Heart right ventricle (tissue), 16 donors: ENCODE measurements at places on chromosomes 1 and 21.

GRCh38 chr21:46664316-46664995, 29.0 kb downstream of the PRMT2 start:
- no peak overlapping the region for H3K27ac ChIP-seq
- no peak overlapping the region for H3K4me3 ChIP-seq
- peaks cover 35% of the 10 kb centered on the region for H3K36me3 ChIP-seq
- DNase-seq, result no peak
- peaks cover 13% of the 10 kb centered on the region for H3K27me3 ChIP-seq

DNA sequence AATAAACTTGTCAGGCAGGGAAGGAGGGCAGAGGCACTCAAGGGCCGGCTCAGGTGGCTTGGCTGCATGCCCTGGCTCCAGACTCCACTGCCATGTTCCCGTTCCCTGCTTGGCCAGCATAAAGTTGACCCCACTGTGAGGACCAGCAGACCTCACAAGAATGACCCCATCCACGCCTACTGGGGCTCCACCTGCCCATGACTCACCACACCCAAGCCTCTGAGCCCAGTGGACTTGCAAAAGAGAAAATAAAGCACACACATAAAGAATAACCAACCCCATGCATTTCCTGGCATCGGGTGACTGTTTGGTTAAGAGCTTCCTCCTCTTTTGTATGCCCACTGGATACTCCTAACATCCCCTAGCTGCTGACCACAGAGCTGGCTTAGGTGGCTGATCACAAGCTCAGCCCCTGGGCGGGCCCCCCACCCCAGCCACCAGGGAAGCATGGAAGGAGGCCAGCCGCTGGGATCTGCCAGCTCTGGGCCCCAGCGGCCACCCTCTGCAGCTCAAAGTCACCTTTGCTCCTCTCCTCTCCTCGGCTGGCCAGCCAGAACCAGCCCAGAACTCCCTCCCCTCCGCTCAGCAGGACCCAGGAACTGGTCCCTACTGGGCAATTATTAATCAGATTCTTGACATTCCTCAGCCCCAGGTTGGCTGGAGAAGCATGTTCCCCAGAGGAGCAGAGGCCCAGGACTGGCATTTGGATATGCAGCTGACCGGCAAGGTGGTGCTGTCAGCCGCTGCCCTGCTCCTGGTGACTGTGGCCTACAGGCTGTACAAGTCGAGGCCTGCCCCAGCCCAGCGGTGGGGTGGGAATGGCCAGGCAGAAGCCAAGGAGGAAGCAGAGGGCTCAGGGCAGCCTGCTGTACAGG, at the start of gene KLHDC7A:
KLHDC7A (plus strand) TSS at position 616 of the 875 bp plus-strand sequence; CDS start at position 668, 52 bp downstream.
- no peaks in the 10 kb centered on the region for H3K36me3 ChIP-seq
- no peak within 1 kb of the TSS for H3K4me3 ChIP-seq
- no peaks in the 10 kb centered on the region for H3K4me1 ChIP-seq

DNA sequence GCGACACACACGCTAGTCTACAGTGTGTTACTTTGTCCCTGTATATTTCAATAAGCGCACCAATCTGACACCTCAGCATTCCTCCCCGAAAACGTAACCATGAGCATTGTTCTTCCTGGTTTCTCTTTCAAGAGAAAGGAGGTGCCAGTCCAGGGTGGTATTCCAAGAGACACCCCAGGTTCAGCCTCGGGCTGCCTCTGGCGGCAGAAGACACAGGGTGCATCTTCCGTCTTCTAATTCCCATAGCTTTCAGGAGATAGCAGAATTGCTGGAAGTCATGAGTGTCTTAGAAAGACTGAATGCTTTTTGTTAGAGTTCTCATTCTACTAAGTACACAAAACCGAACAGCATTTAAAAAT, 15.9 kb upstream of the RGS8 start:
- no peaks in the 10 kb centered on the region for H3K36me3 ChIP-seq
- H3K27me3 ChIP-seq, result no peaks in the 10 kb centered on the region
- no peak overlapping the region for H3K4me3 ChIP-seq
- DNase-seq, result no peak
- H3K4me1 ChIP-seq, result peaks cover 14% of the 10 kb centered on the region

GRCh38 chr1:115624859-115625258, 16.9 kb upstream of the VANGL1 start:
- no peak overlapping the region for H3K4me3 ChIP-seq
- no peaks in the 10 kb centered on the region for H3K27me3 ChIP-seq
- DNase-seq, result no peak
- H3K4me1 ChIP-seq, result no peaks in the 10 kb centered on the region
- H3K36me3 ChIP-seq, result no peaks in the 10 kb centered on the region
- no peak overlapping the region for H3K27ac ChIP-seq

GRCh38 chr1:112761714-112762480, 46.8 kb upstream of the PPM1J start:
- H3K4me3 ChIP-seq, result no peak overlapping the region
- H3K4me1 ChIP-seq, result peaks cover 7% of the 10 kb centered on the region
- DNase-seq, result no peak
- H3K36me3 ChIP-seq, result no peaks in the 10 kb centered on the region
- H3K27me3 ChIP-seq, result peaks cover 10% of the 10 kb centered on the region

GRCh38 chr1:25999041-25999800, 1.4 kb upstream of the PAFAH2 start:
- peaks cover 20% of the 10 kb centered on the region for H3K4me1 ChIP-seq
- H3K27ac ChIP-seq, result no peak overlapping the region

DNA sequence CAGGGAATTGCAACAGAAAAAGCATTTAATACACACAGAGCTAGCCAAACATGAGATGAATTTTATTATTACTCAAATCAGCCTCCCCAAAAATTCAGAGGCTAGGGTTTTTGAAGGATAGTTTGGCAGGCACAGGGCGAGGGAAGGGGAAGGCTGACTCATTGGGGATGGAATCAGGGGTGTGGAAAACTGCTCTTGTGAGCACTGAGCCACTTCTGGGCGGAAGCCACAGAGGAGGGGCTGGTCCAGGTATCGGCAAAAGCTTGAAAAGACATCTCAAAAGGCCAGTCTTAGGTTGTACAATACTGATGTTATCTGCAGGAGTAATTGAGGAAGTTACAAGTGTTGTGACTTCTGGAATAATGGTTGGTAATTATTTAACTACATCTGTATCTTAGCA, 109.4 kb downstream of the TLR5 start:
- DNase-seq, result no peak
- H3K27ac ChIP-seq, result peak overlapping the region; percentile 59
- no peaks in the 10 kb centered on the region for H3K27me3 ChIP-seq
- H3K4me1 ChIP-seq, result no peaks in the 10 kb centered on the region
- H3K36me3 ChIP-seq, result no peaks in the 10 kb centered on the region

- no peaks in the 10 kb centered on the region for H3K27me3 ChIP-seq
- H3K4me3 ChIP-seq, result no peak overlapping the region
- no peaks in the 10 kb centered on the region for H3K36me3 ChIP-seq
These were observed 323.3 kb upstream of the LYPLAL1 start for GRCh38 chr1:218850367-218850766.

DNA sequence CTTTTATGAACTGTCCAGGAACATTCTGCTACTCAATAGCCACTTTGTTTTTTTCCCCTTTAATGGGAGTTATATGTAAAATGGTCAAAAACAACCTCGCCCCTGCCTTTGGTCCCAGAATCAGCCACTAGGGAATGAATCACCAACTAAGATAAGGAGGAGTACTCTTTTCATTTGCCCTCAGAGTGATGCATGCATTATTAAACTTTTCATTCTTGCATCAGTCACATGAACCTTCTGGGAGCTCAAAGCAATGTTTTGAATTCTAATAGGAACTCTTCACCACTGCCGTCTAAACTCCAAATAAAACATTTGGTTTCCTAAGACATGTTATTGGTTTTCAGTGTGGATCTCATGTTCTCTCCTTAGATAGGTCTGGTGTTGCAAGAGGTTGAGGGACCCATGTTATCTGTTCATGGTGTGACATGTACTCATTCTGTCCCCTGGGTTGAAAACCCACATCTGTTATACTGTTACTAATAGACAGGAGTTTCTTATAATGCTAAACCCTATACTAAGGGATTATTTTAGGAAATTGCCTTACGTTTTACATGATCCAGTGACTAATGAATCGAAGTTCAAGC, 17.8 kb upstream of the HSD17B7 start:
- no peak overlapping the region for H3K4me3 ChIP-seq
- H3K27me3 ChIP-seq, result no peaks in the 10 kb centered on the region
- no peak for DNase-seq
- H3K4me1 ChIP-seq, result no peaks in the 10 kb centered on the region

GRCh38 chr1:116368241-116368640, 4.8 kb upstream of the ATP1A1 start:
- no peaks in the 10 kb centered on the region for H3K36me3 ChIP-seq
- H3K27me3 ChIP-seq, result no peaks in the 10 kb centered on the region
- H3K27ac ChIP-seq, result no peak overlapping the region
- H3K4me1 ChIP-seq, result peaks cover 9% of the 10 kb centered on the region

DNA sequence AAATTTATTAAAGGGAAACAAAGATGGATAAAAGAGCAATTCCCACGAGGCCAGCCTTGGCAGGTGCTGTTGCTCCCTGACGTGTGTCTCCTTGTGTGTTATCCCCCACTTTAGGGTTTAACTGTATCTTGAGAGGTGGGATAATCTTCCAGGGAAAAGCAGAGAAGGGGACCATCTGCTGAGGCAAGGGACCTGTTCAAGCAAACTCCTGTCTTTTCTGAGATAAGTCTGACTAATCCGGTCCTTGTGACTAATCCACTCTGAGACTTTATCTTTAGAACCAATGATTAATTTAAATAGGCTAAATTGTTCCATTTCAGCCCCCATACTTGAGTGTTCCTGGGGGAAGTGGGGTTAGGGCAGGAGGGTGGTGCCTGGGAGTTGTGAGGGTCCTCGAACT, 163.6 kb downstream of the CAMTA1 start:
- no peaks in the 10 kb centered on the region for H3K4me1 ChIP-seq
- no peak overlapping the region for H3K4me3 ChIP-seq
- no peaks in the 10 kb centered on the region for H3K27me3 ChIP-seq

DNA sequence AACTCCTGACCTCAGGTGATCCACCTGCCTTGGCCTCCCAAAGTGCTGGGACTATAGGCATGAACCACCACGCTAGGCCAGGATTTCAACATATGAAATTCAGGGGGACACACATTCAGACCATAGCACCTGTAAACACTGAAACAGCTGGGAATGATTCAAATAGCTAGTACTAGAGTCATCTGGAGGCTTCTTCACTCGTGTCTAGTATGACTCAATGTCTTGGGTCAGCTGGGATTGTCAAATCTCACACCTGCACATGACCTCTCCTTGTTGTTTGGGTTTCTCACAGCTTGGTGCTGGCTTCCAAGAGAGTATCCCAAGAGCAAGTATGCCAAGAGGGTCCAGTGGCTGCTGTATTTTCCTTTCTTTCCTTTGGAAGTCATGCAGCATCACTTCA, 75.1 kb downstream of the PGM1 start:
- H3K4me3 ChIP-seq, result no peak overlapping the region
- no peak for DNase-seq
- no peaks in the 10 kb centered on the region for H3K36me3 ChIP-seq
- H3K27ac ChIP-seq, result no peak overlapping the region
- no peaks in the 10 kb centered on the region for H3K27me3 ChIP-seq

DNA sequence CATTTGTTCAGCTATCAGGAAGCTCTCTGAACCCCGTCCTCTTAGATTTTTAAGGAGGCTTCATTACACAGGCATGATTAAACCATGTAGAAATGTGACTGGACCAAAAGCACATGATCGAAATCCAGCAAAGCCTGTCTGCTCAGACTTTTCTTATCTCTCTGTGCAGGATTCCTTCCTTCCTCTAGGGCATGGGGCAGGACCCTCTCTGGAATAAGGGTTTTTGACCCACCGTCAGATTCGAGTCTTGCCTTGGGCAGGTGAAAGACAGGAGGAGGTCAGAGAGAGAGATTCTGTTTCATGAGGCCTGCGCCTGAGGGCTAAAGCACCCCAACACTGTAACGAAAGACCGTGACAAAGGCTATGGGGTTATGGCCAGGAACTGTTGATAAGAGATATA, 136.8 kb downstream of the RHOU start:
- H3K27me3 ChIP-seq, result peaks cover 11% of the 10 kb centered on the region
- H3K27ac ChIP-seq, result no peak overlapping the region
- no peak overlapping the region for H3K4me3 ChIP-seq
- no peak for DNase-seq

GRCh38 chr1:239718997-239719628, 332.7 kb downstream of the CHRM3 start:
- no peaks in the 10 kb centered on the region for H3K4me1 ChIP-seq
- no peak overlapping the region for H3K4me3 ChIP-seq
- no peaks in the 10 kb centered on the region for H3K27me3 ChIP-seq
- H3K36me3 ChIP-seq, result no peaks in the 10 kb centered on the region
- DNase-seq, result no peak

GRCh38 chr1:201678264-201679101, 139.6 kb downstream of the NAV1 start:
- H3K27ac ChIP-seq, result no peak overlapping the region
- no peaks in the 10 kb centered on the region for H3K27me3 ChIP-seq
- H3K4me1 ChIP-seq, result peaks cover 40% of the 10 kb centered on the region

- peaks cover 15% of the 10 kb centered on the region for H3K4me1 ChIP-seq
- peak overlapping the region; percentile 78 for H3K4me3 ChIP-seq
- peaks cover 10% of the 10 kb centered on the region for H3K36me3 ChIP-seq
- no peaks in the 10 kb centered on the region for H3K27me3 ChIP-seq
- peak overlapping the region; percentile 94 for H3K27ac ChIP-seq
These were observed 1.1 kb downstream of the TAGLN2 start for GRCh38 chr1:159924025-159924790.

- H3K4me1 ChIP-seq, result no peaks in the 10 kb centered on the region
These were observed 190.4 kb downstream of the ZBTB18 start for GRCh38 chr1:244241438-244241837.
